ENCODE measurements at places on chromosomes 7 and 10.

- H3K4me1 ChIP-seq = no peaks in the 10 kb centered on the region
- no peaks in the 10 kb centered on the region for H3K36me3 ChIP-seq
- H3K27ac ChIP-seq = no peak overlapping the region
- no peaks in the 10 kb centered on the region for H3K27me3 ChIP-seq
Observed at GRCh38 chr7:143434660-143435059, 8.6 kb upstream of the TAS2R60 start.

DNA sequence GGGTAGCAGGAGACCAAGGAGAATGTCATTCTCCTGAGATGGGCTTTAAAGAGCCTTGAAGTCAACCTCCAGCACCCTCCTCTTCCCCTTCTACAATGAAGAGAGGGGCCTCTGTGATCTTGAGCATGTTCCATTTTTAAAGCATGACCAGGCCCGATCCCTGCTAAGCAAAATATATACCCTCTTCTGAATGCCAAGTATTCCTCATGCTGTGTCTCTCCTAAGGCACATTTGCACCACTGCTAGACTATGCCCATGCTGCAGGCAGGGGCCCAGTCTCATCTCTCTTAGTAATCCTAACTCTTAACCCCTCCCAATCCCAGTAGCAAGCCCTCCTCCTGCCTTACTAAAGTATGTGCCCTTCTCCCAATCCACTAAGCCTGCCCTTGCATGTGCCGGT lies 18.4 kb downstream of the SORBS1 start:
- H3K27ac ChIP-seq = peak overlapping the region; percentile 80
- H3K27me3 ChIP-seq = no peaks in the 10 kb centered on the region
- no peak overlapping the region for H3K4me3 ChIP-seq
- no peak for DNase-seq
- no peaks in the 10 kb centered on the region for H3K36me3 ChIP-seq

GRCh38 chr10:3961082-3961481 lies 176.1 kb upstream of the KLF6 start:
- no peak overlapping the region for H3K27ac ChIP-seq
- no peaks in the 10 kb centered on the region for H3K36me3 ChIP-seq
- H3K4me3 ChIP-seq = no peak overlapping the region
- no peaks in the 10 kb centered on the region for H3K4me1 ChIP-seq
- H3K27me3 ChIP-seq = no peaks in the 10 kb centered on the region

GRCh38 chr7:138924501-138925225 lies 56.5 kb downstream of the KIAA1549 start:
- no peaks in the 10 kb centered on the region for H3K27me3 ChIP-seq
- H3K27ac ChIP-seq = no peak overlapping the region
- H3K36me3 ChIP-seq = no peaks in the 10 kb centered on the region

DNA sequence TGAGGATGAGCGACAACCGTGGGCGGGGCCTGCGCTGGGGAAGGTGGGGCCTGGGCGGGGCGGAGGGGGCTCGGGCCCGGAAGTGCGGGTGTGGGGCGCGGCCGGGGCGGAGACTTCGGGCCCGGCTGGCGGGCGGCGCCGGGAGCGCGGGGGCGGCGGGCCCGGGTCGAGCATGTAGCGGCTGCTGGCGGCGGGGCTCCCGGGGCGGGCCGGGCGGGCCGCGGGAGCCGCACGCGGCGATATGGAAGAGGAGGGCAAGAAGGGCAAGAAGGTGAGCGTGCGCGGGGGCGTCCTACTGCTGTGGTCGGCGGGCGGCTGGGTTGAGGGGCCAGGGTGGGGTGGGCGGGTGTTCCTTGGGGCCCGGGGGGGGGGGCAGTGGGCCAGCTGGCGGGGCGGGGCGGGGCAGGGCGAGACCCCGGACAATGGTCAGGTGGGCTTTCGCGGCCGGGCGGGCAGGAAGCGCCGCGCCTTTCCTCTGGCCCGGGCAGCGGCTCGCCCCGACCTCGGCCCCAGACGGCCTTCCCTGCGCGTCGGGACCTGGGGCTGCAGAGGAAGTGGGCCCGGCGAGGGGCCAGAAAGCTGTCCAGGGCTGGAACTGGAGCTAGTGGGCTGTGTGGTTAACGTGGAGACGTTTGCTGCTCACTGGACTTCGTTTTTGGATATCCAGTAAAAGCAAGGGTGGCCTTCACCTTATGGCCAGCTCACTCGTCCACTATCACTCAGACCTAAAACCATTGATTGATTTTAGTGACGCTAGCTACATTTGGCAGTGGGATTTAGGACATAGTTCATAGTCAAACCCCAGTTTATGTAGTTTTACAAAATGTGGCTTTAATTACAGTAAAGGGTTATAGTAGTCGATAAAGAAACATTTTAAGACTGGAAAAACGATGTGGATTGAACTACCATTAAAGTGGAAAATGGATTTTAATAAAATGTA lies at the start of gene CCM2:
Gene CCM2 (plus strand): TSS at position 109 of the 940 bp plus-strand sequence. CDS start 133 bp downstream, at position 242.
- peak; percentile 54 for DNase-seq
- peak within 1 kb of the TSS; percentile 78 for H3K4me3 ChIP-seq
- no peaks in the 10 kb centered on the region for H3K36me3 ChIP-seq
- H3K27ac ChIP-seq = peak within 1 kb of the TSS; percentile 95

DNA sequence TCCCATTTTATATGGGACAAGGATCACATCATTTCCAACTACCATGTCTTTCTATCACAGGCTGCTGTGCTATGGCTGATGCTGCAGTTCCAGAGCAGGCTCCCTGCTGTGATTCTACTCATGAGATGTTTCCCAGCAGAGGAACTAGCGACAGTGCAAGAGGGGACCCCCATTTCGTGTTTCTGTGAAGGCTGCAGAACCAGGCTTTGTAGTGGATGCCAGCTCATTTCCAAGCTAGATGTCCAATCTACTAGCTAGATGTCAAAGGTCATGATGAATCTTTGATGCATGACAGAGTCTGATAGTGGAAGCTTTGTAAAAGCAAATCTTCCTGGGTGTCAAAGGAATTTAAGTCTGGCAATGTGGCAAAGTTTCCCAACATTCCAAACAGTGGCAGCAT lies 21.2 kb upstream of the MYO3A start:
- H3K27me3 ChIP-seq = no peaks in the 10 kb centered on the region
- peaks cover 5% of the 10 kb centered on the region for H3K4me1 ChIP-seq
- no peak overlapping the region for H3K4me3 ChIP-seq
- no peaks in the 10 kb centered on the region for H3K36me3 ChIP-seq
- DNase-seq = no peak

- no peaks in the 10 kb centered on the region for H3K4me1 ChIP-seq
- DNase-seq = no peak
- peaks cover 3% of the 10 kb centered on the region for H3K36me3 ChIP-seq
- no peak overlapping the region for H3K4me3 ChIP-seq
- no peak overlapping the region for H3K27ac ChIP-seq
- H3K27me3 ChIP-seq = no peaks in the 10 kb centered on the region
Observed at GRCh38 chr10:109894516-109894915, 28.8 kb downstream of the XPNPEP1 start.

GRCh38 chr7:45978010-45978681 lies 57.1 kb upstream of the IGFBP3 start:
- H3K27me3 ChIP-seq = no peaks in the 10 kb centered on the region
- peak overlapping the region; percentile 92 for H3K27ac ChIP-seq
- H3K36me3 ChIP-seq = no peaks in the 10 kb centered on the region
- H3K4me1 ChIP-seq = peaks cover 21% of the 10 kb centered on the region

DNA sequence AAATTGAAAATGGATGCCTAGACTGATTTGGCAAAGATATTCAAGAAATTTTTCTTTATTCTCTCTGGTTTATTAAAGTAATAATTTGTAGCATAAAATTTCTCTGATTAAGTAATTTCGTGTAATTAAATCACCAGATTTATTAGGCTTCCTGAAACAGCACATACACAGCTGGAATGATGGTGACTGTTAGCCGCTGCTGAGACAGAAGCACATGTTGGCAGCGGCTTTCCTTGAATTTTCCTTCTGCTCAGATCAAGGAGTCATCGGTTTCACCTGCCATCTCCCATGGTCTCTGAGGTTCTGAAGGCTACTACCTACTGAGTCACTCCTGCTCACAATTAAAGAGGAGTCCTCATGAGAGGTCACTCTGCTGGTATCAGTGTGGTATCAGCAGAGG lies 101.5 kb downstream of the GFRA1 start:
- H3K4me3 ChIP-seq = no peak overlapping the region
- no peaks in the 10 kb centered on the region for H3K4me1 ChIP-seq
- H3K27me3 ChIP-seq = no peaks in the 10 kb centered on the region
- no peak for DNase-seq

Measured in Caco-2 (cell line).